CD4-positive, alpha-beta memory T cell (primary cell): ENCODE measurements at places on chromosomes 16 and 17. TPM values are rescaled to one million over a fixed set of nuclear protein-coding genes. Genes with fewer than 3 reads are reported as not detected.

GRCh38 chr17:34658811-34659560 lies 79.6 kb downstream of the TMEM132E start:
- no peak overlapping the region for H3K4me3 ChIP-seq
- no peak for DNase-seq
- no peaks in the 10 kb centered on the region for H3K36me3 ChIP-seq
- no peak overlapping the region for H3K27ac ChIP-seq
- no peaks in the 10 kb centered on the region for H3K4me1 ChIP-seq
- no peaks in the 10 kb centered on the region for H3K27me3 ChIP-seq

DNA sequence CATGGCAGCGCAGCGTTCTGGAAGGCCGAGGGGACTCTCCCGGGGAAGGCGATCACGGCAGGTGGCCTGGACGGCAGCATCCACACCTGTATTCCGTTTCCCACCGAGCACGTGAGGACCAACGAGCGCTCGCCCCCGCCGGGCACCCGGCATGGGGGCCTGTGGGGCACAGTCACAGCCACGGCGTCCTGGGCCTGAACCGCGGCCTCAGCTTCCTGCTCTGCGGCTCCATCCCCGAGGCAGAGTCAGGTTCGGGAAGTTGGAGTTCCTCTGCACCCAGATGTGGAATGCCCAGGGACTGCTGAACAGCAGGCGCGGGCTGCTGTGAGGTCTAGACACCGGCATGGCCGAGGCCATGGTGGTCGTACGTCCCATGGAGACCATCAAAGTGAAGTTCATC lies 1713.9 kb downstream of the TP53TG3F start:
- H3K27me3 ChIP-seq = no peaks in the 10 kb centered on the region
- H3K27ac ChIP-seq = no peak overlapping the region
- H3K4me3 ChIP-seq = no peak overlapping the region
- no peaks in the 10 kb centered on the region for H3K4me1 ChIP-seq

The RNPS1 gene
- 267 TPM for polyA plus RNA-seq

The BFAR gene
- polyA plus RNA-seq = 31.2 TPM
